ENCODE measurements at places on chromosomes 3 and 15.

DNA sequence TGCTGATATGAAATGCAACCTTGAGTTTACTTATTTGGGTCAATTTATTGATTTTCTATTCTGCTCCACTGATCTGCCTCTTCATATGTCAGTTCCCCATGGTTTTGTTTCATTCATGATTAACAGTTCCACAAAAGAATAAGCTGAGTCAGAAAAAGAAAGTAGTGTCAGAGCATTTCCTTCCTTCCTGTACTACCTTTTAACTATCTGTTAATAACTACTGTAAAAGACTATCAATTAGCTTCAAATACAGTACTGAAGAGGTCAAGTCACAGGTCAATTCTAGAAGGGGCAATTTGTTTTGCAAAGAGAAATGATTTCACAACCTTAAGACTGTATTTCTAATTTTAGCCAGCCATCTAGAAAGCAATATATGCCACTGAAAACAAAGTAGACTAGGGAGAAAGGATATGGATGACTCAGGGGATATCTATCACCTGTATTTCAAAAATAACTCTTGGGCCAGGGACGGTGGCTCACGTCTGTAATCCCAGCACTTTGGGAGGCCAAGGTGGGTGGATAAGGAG is 129.5 kb downstream of the TFDP2 start:
- DNase-seq, result no peak

- DNase-seq, result no peak
Measured at GRCh38 chr3:142656575-142656974, 60.4 kb downstream of the PLS1 start.

DNA sequence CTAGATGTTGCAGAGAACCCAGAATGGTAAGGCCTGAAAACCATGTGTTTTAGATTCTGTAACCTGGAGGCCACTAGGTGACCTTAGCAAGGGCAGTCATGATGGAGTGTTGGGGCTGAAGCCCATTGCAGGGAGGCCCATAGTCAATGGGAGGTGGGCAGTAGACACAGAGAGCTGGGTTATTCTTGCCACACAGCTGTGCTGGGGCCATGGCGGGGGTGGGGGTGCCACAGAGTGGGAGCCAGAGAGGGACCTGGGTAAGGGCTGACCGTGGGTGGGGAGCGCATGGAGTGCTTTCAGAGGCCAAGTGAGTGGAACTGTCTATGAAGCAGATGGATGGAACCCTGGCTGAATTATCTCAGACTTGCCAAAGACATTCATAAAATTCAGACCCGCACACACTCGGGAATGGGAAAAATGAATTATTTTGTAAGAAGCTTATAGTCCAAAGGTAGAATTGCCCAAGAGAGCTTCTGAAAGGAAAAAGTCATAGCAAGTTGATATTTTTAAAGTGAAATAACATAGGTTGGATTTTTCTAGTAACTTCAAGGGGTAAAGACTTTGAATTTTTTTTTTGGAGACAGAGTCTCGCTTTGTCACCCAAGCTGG is 53.9 kb downstream of the SMAD3 start:
- no peak for DNase-seq

- no peak for DNase-seq
Measured at GRCh38 chr3:37241880-37242279, 67.5 kb upstream of the LRRFIP2 start.

GRCh38 chr15:59668556-59668955 is 11.2 kb upstream of the GTF2A2 start:
- DNase-seq, result no peak

GRCh38 chr3:98326945-98327344 is 26.7 kb upstream of the OR5K4 start:
- no peak for DNase-seq

DNA sequence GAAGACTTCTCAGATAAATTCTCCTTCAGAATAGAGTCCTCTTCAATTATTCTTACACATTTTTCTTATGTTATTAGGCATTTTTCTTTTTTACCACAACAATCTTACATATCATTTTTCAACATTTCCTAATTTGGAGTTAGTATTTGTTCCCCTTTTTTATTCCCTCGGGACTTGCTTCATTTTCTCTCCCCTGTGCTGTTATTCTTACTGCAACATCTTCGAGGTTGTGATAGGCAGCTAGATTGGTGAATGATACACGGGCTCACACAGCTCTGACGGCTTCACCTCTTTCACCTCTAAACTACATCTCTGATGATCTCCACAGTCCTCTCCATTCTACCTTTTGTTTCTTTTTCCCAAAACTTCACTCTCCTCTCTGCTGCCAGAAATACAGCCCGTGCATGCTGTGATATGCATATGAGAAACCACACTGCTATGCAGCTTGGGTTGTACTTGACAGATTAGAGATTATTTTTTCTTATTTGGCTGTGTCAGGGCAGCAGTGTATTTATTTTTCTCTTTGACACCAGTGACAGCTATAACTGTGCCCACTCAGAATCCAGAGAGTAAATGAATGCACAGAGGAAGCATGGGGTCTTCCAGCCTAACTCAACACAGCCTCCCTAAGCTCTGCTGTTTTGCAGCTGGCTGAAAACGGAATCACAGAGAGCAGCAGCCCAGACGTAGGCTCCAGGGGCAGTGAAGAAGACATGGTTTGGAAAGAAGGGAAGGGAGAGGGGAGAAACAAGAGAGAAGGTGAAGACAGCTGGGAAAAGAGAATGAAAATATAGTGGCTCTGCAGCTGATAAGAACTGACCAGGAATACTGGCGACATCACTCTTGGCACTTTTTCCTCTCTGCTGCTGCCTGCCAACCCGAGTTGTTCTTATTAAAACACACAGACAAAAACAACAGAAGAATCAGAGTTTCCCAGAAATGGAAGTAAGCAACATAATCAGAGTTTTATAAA is 61.8 kb downstream of the SLC9A9 start:
- DNase-seq, result no peak

DNA sequence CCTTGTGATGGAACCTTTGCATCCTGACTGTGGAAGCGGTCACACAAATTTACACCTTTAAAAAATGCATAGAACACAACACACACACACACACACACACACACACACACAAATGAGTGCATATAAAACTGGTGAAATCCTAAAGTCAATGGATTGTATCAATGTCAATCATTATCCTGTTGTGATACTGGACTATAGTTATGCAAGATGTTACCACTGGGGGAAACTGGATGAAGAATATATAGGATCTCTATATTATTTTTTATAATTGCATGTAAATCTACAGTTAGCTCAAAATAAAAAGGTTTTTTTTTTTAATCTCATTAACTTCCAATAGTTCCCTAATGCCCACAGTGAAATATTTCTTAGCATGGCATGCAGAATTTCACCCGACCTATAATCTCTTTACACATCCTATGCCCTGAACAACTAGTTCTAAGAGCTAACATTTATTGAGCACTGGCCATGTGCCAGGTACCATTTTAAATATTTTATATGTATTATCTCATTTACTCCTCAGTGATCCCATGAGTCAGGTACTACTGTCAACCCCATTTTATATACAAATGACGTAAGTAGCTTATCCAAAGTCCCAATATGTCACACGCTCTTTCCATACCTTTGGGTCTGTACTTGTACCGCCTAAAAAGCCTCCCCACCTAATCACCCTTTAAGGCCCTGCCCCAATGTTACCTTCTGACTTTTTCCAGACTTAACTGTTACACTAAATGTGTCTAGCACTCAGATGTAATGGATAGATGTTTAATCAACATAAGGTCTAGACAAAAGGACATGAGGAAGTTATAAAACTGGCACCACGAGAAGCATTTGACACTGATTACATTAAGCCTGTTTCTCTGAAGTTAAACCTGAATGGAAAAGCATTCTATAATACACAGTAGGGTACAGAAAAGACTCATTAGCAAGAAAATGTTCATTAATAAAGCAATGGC is 5.5 kb downstream of the ABCC5 start:
- no peak for DNase-seq

DNA sequence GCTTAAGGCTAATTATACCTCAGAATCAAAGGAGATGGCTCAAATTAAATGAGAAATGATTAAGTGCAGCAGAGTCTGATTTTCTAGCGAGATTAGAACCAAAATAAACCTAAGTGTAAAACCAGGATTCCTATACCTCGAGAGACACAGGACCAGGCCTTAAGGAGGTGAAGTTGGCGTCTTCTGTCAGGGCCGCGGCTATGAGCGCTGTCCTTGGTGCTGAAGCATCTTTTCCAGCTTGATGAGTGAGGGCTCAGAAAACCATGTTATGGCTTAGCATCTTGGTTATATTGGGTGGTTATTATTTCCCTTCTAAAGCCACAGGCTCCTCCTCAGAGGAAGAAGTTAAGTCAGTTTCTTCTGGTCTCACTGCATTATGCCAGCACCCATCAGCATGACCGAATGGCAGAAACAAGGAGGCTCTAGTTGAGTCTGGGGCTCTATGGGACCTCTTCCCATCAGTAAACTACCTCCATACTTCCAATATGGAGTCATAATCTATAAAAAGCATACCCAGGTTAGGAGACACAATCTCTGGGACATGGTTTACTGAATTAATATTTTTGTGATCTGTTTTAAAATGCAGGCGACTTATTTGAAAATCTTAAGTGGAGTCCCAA is 120.1 kb upstream of the NMNAT3 start:
- no peak for DNase-seq

- no peak for DNase-seq
Measured at GRCh38 chr3:122052968-122053367, 2.2 kb upstream of the CD86 start.

DNA sequence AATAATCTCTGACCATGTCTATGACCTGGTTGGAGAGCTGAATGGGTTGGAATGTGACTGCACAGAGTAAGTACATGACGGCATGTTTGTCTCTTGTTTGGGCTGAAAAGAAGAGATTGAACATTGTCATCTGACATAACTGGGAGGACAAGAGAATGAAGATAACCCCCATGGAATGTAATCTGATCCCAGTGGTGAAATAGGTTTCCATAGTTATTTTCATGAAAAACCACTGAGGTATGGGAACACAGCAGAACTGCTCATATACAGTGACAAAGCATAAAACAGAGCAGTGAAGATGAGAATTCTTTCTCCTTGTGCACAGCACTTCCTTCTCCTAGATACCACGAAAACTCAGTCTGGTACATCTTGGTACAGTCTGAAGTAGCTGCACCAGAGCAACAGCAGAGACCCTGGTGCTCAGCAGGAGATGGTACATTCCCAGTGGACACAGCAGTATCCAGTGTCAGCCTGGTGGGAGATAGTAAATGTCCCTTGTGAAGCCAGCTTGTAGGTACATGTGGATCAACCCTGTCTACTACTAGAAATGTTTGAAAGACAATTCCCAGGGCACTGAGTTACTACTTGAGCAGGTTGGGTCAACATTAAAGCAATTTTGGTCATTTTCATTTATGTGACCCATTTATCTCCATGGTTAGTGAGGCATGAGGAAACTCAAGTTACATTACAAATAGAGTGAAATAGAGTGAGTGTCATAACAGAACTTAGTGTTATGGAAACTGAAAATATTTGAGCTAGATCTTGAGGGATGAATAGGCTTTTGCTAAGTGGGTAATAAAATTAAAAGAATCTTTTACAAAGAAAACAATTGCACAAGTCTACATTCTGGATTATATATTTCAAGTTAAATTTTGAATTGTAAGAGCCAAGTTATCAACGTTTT is 178.3 kb downstream of the SUCNR1 start:
- no peak for DNase-seq

DNA sequence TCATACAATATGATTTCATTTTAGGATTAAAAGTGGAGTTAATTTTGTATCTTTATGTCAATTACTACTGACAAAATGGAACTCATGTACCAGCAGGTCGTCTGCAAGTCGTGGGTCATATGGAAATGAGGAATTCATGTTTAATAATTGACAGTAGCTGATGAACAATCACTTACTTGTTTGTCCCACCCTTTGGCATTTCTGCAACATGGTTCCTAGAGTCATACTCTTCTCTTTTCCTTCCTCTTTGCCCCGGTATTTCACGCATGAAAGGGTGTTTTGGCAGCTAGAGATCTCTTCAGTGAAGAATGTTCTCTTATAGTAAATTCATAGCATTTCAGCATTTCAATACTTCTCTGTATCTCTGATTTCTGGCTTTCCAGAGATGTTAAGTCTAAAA is 133.3 kb upstream of the SLC24A5 start:
- DNase-seq, result no peak

DNA sequence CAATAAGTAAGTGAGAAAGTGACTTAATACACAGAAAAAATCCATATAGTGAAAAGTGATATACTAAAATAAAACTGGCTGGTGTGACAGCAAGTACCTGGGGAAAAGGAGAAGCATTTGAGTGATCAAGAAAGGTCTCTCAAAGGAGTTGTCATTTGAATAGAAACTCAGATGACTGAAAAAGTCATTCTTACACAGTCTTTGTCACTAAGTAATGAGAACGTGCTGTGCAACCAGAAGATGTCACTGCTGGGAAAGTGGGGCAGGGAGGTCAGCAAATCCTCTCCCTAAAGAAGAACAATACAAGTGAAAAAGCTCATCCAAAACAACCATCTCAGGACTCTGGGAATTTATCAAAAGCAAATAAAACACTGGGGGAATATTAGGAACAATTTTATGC is 317.5 kb upstream of the TRIM42 start:
- DNase-seq, result no peak

DNA sequence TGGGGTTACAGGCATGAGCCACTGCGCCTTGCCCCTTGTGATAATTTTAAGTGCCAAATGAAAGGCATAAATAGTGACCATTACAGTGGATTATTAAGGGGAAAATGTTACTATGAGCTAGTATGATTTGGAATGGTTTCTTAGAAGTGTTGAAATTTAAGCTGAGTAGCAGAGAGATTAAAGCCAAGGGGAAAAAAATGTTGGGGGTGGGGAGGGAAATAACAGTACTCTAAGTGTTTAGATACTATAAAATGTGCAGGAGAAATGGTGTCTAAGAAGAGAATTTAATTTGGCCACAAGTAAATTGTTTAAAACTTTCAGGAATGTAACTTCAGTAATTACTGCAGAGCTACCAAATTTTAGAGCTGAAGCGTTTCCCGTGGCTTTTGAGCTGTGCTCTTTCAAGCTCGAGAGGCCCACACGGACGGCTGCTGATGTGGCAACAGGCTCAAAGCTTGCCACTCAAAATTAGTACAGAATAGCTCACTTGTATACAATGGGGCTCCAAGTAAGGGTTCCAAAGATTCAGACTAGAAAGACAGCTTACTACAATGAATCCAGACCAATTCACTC is 23.9 kb upstream of the SLC12A8 start:
- DNase-seq, result no peak

DNA sequence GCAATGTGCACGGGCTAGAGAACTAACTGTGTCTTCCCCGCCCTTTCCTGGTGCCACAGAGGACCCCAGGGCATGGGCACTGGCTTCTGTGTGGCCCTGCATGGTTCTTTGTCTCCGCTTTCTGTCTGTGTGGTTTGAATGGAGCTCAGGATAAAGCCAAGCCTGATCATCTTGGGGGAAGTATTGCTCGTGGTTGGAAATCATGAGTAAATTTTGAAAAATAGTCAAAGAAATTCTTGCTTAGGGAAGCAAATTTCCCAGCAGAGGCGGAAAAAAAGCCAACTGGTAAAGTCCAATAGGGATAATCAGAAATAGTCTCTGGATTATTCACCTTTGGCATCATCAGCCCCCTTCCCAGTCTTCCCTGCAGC is 55.4 kb downstream of the MAGEF1 start:
- no peak for DNase-seq

DNA sequence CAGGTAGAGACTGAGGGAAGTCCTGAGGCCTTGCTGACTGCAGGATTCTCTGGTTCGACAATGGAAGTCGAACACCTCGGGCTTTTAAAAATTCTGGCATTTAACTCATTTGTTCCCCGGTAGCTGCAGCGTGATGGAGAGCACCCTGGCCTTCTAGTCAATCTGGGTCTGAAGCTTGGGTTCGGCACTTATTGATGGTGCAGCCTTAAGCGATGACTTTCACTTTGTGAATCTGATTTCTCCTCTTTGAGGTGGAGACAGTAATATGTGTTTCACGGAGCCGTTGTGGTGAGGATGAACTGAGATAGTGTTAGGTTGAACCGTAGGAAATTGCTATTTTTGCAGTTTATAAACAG is 621 bp upstream of the PARP6 start:
- DNase-seq, result no peak

Data from activated T-cell treated with anti-CD3 and anti-CD28 coated beads for 24 hours (primary cell).